ENCODE measurements at places on chromosomes 6 and 20.

- no peak for DNase-seq
Observed at GRCh38 chr6:140043357-140043756, 668.9 kb upstream of the CITED2 start.

- no peak for DNase-seq
Observed at GRCh38 chr20:10074513-10074912, 39.7 kb downstream of the ANKEF1 start.

DNA sequence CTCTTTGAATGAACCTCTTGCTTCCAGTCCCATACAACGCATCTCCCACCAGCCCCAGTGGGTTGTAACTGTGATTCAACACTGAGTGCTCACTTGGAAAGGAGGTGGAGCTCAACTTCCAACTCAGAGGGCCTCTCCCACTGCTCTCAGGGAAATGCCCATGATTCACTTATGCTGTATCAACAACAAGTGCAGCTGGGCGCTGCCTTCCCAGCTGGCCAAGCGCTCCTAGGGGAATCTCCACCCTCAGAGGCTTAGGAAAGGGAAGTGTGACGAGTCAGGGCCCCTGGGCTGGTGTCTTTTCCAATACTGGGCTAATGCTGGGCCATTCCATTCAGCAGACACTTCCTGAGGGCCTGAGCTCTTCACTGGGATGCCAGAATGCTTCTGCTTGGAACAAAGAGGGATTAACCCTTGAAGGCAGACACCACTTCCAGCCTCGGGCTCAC, 8.1 kb upstream of the OCSTAMP start:
- DNase-seq, result no peak

DNA sequence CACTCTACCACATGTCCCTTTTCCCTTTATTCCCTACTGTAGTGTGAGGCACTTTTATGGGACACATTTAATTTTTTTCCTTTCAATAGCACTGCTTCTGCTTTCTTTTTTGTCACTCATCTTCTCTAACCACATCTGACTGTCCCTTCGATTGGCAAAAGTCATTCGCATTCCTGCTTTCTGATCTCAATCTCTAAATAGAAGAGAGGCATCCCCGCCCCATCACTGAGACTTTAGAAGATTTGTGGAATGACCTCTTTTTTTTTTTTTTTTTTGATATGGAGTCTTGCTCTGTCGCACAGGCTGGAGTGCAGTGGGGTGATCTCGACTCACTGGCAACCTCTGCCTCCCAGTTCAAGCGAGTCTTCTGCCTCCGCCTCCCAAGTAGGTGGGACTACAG, 9.1 kb downstream of the ZNF292 start:
- DNase-seq, result no peak

GRCh38 chr6:21519642-21520041, 73.9 kb upstream of the SOX4 start:
- DNase-seq, result no peak

DNA sequence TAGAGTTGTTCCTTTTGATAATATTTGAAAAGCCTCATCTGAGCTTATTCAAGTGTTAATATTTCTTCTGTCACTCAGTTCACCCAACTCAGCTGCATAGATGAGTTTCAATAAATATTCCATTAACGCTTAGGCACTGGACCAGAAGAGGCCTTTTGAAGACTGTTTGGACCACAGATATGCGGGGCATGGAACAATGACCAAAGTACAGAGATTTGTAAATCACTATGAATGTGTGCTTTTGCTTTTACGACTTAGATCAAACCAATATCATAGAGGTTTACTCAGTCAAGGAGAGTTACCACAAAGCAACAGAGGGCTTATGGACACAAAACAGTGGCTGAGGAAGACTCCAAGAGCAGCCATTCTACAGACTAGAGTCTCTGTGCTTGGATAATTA, 99.9 kb downstream of the RTN4IP1 start:
- DNase-seq, result no peak

- no peak for DNase-seq
Observed at GRCh38 chr6:89669002-89669401, 30.5 kb upstream of the LYRM2 start.

- DNase-seq, result no peak
Observed at GRCh38 chr6:157012355-157012754, 235.2 kb downstream of the ARID1B start.

DNA sequence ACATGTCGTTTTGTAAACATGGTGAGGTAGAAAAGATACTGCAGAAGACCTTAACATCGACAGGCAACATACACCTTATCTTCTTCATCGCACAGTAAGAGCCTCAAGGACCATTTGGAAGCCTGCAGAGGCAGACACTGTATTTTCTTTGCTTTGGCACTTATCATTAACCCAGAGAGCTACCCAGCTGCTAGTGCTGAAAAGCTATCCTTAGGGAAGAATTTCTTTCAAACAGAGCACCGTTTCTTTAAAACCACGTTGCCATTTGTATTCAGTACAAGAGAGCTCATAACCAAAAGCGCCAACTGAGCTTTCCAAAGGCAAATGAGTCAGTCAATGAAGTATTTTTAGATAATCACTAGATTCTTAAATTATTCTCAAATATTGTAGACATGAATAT, 306.6 kb downstream of the EPM2A start:
- DNase-seq, result no peak

GRCh38 chr6:72936766-72937559, 288.3 kb downstream of the KHDC1L start:
- DNase-seq, result no peak

DNA sequence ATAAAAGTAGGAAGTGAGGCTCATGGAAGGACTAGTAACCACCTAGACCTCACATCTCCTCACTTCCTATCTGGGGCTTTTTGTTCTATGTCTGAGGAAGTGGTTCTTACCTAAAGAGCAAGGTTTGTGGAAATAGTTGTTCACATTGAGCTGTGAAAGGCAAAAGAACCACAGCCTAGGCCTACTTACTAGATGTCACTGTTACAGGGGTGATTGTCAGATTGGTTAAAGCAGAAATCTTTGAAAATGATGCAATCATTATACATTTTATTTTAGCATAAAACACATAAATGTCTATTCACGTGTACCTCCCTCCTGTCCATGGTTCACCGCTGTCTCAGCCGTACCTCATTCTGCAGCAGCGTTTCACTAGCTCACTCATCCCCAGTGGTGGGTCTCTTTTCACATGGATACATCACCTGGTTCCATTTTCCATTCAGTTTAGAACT, 268.8 kb downstream of the TMEM242 start:
- peak; percentile 42 for DNase-seq

DNA sequence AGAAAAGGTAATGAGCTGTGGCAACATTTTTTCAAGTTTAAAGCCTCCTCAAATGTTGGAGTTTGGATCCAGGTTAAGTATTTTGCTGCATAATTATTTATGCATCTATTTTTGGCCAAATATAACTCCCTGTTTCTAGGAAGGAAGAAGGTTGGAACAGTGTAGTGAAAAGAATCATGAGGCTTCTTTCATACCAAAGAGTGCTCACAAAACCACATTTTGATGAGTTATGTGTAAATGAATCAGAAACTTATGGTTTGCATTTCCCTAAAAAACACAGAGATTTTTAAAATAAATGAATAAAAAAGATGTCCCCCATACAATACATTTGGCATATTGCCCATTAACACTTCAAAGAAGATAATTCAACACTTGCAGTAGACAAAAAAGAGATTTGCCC, 246.9 kb upstream of the PRDM1 start:
- no peak for DNase-seq

DNA sequence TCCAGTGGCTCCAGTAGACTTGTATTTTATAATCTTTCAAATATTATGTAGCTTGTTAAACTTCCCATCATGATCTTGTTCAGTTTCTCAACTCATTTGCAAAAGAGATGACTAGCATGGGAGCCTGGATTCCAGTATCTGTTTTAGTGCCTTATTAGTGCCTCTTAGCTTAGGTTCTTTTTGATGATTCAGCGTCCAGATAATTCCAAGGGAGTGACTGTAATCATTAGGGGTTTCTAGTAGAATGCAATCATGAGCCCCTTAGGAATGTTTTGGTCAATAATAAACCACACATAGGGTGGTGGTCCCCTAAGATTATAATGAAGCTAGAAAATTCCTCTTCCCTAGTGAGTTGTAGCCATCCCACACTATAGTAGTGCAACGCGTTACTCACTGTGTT, 7.0 kb downstream of the CD2AP start:
- DNase-seq, result no peak

DNA sequence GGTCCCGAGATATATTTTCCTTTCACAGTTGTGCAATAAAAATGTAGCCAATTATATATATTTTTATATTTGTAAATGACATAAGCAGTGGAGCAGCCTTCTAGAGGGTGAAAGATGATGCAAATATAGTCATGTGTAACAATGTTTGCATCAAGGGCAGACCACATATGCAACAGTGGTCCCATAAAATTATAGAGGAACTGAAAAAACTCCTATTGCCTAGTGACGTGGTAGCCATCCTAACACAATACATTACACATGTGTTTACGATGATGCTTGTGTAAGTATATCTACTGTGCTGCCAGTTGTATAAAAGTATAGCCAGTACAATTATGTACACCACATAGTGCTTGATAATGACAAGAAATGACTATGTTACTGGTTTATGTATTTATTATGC, 162.8 kb downstream of the ZFAND3 start:
- no peak for DNase-seq

DNA sequence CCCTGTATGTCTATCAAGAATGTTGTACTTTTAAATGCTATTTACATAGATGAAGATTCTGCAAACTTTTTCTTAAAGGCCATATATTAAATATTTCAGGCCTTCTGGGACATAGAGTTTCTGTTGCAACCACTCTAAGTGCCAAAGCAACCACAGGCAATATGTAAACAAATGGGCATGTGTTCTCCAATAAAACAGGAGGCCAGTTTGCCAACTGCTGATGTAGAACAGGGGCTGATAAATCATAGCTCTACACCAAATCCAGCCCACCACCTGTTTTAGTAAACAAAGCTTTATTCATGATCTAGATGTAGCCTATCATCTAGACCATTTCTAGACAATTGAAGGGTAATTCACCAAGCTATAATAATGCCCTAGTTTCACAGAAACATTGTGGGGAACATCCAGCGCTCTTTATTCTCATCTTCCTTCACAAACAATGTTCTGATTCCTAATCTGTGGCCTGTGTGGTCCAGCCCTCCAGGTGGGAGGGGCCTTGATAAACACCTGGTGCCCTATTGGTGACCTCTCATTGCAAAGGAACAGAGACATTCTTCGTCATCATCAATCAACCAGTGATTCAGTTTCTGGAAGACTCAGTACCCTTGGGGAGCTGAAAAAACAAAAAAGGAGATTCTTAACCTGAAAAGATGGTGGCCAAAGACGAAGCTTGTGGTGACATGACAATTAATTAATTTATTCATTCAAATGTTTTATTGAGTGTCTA, 80.2 kb downstream of the PREP start:
- DNase-seq, result no peak

DNA sequence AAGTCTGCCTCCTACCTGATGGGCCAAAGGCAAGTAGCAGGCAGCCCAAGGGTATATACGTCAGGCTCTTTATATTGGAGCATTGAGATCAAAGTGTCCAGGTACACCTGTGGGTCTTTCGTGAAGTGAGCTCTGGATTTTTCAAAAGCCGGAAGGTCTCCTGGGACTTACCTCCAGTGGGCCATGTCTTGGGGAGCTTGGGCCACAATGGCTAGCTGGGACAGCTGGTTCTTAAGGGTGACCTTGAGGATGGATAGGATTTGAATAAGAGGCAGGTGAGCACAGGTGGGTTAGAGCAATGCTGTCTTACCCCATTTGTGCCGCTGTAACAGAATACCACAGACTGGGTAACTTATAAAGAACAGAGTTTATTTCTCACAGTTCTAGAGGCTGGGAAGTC, 153.4 kb downstream of the CDC5L start:
- no peak for DNase-seq

GRCh38 chr6:35295521-35296315, 1.9 kb upstream of the DEF6 start:
- DNase-seq, result no peak

GRCh38 chr6:118787724-118788423, 106.1 kb upstream of the ASF1A start:
- no peak for DNase-seq

DNA sequence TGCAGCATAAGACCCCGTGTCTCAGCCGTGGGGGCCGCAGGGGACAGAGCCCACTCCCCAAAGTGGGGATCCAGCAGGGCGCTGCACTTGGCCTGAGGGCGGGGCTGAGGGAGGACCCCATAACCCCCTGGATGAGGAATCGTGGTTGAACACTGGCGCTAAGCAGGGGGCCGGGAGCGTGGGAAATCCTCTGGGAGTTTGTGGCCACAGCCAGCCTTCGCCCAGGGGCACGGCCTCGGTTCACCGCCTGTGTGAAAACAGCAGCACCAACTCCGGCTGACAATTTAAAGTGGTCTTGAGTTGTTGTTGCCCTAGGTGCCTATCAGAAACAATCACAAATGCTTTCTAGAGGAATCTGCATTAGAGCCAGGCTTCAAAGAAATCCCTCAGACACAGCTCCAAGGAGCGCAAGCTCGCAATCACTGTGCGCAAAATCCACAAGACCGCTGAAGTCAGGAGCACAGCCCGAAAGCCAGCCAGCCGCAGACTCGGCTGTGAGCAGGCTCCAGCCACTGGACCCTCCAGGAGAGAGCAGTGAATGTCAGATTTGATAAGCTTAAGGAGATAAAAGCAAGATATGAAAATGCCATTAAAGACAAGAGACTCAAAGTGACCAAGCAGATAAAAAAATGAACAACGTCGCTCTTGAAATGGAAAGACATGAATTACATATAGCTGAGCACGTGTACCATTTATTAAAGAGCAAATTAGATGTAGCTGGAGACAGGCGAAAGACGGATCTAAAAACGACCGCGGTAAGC, 10.9 kb upstream of the RPS6KA2 start:
- no peak for DNase-seq

DNA sequence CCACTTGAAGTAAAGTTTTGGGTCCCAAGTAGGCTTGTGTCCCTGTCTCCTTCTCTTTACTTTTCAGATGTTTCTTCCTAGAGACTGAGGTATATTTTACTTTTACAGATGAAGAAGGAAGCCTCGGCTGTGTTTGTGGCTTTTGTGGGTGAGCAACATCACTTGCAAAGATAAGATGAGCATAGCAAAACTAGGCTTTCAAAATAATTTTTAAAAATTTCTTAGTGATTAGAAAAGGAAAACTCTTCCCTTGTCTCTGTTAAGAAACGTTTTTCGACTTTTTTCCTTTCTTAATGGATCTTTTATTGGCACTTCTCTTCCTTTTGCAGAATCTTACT, 7.6 kb downstream of the PTPN1 start:
- no peak for DNase-seq

DNA sequence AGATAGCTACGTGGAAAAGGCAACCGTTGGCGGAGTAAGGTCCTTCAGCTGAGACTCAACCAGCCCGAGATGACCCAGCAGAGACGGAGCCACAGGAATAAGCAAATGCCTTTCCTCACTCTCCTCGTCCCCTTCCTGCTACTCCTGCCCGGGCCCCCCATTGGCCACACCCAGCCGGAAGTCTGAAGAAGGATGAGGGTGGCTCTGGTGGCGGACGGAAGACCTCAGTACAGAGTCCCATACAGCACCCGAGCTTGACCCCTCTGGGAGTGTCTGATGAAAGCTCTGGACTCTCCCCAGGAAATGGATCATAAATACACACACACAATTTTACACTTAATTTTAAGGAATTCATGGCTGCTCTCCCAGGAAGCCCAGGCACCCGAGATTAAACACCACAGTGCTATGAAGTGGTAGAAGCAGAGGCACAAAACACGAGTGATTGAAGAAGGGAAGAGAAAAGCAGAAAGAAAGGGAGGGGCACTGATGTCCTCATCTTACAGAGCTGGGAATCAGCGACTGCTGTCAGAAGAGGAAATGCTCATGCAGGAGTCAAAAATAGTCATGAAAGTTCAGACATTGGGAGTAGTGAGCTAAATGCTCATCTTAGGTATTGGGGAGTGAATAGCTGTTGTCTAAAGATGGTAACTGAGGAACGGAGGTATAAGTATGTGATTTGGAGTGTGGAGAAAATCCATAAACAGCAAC, 125.6 kb downstream of the BANF2 start:
- DNase-seq, result no peak
